Activated CD4-positive, CD25-positive, alpha-beta regulatory T cell treated with anti-CD3 and anti-CD28 coated beads, Interleukin-2, amount 50 U/mL, for 72 hours (primary cell): ENCODE measurements at places on chromosomes 2 and 18.
A peak's percentile ranks its signal among the peaks of the same experiment; 100 is the strongest.

DNA sequence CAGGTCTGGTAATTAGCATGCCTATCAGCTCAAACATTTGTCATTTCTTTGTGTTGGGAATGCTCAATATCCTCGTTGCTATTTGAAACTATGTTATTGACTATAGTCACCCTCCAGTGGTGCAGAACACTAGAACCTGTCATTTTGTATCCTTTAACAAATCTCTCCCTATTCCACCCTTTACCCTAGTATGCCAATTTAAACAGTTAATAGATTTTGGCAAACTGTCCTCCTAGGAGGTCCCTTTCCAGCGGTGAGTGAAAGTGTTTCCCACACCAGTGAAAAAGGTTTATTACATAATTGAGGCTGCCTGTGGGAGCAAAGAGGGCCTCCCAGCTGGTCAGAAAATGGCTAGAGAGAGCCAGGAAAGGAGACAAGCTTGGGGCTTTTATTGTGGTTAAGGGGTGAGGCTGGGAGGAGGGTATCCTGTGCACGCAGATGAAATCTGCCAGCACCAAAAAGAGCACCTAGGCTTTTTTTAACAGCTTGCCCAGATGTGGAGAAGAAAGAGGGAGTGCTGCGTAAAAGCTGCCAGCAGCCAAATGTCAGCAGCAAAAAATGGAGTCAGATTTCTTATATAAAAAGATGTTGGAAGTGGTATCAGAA is 1.8 kb upstream of the DRC1 start:
- DNase-seq = no peak

GRCh38 chr2:133458280-133458679 is 110.0 kb downstream of the NCKAP5 start:
- no peak for DNase-seq

GRCh38 chr2:229800997-229801754 is 86.8 kb upstream of the DNER start:
- peak; percentile 60 for DNase-seq

DNA sequence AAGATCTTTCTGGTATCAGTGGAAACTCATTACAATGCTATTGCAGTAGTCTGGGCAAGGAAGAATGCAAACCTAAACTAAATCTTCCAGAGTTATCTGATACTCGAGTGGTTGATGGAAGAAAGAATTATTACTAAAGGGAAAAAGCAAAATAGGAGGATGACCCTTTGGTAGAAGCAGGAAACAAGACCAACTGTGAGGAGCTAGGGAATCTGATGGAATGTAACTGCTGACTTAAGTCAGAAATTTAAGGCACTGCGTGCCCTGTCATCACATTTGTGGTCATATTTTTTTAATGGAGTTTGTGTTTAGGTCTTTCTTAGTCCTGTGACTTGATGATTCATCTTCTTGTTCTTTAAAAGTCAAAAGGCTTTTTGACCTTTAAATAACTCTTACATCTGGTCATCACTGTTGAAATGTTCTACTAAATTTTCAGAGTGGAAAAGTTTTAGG is 36.5 kb upstream of the ARMC9 start:
- DNase-seq = no peak

- no peak for DNase-seq
Measured at GRCh38 chr2:219028141-219028540, 13.2 kb downstream of the CFAP65 start.

DNA sequence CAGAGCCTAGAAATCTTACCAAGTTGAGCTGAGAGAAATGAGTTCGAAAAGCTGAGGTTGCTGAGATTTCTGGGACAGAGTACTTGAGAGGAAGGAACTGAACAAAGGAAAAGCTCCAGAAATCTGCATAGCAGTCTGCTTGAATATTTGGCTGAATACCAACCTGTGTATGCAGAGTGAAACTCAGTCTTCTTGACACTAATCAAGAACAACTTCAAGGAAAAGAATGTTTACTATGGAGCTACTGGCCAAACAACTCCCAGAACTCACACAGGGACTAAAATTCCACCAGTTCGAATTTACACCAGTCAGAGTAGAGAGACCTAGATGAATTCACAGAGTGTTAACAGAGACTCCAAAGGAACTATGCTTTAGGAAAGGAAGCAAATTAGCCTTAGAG is 66.5 kb downstream of the USP37 start:
- no peak for DNase-seq

DNA sequence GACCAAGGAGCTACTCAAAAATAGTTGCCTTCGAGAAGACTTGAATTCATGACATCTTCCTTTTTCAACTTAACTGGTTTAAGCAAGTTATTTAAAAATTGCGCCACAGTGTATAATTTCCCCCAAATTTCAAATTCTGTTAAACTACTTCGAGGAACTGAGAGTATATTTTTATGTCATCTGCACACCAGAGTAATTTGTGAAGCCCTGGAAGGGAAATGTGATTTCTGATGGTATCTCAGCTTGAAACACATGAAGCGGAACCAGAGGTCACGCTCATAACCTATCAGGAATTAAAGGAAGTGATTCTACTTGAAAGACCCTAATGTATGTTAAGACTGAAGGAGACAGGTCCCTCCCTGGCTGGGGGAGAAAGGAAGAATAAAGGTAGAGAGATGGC is 33.9 kb upstream of the DARS1 start:
- DNase-seq = no peak

GRCh38 chr2:136133586-136133985 is 15.6 kb upstream of the CXCR4 start:
- DNase-seq = no peak

- DNase-seq = no peak
Measured at GRCh38 chr2:139439100-139439499, 658.9 kb upstream of the NXPH2 start.
